Activated CD4-positive, alpha-beta T cell treated with anti-CD3 and anti-CD28 coated beads for 4 hours (primary cell): ENCODE measurements at places on chromosomes 2 and 18.

- DNase-seq = no peak
These were observed 45.4 kb upstream of the TMEM163 start for GRCh38 chr2:134764164-134764563.

GRCh38 chr2:98586551-98587140, 21.7 kb downstream of the COA5 start:
- DNase-seq = no peak

DNA sequence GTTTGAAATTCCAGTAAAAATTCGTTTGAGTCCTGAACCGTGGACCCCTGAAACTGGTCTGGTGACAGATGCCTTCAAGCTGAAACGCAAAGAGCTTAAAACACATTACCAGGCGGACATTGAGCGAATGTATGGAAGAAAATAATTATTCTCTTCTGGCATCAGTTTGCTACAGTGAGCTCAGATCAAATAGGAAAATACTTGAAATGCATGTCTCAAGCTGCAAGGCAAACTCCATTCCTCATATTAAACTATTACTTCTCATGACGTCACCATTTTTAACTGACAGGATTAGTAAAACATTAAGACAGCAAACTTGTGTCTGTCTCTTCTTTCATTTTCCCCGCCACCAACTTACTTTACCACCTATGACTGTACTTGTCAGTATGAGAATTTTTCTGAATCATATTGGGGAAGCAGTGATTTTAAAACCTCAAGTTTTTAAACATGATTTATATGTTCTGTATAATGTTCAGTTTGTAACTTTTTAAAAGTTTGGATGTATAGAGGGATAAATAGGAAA, 80.7 kb downstream of the ACSL3 start:
- DNase-seq = no peak

- no peak for DNase-seq
These were observed 193.1 kb upstream of the ARL4C start for GRCh38 chr2:234689911-234690379.

DNA sequence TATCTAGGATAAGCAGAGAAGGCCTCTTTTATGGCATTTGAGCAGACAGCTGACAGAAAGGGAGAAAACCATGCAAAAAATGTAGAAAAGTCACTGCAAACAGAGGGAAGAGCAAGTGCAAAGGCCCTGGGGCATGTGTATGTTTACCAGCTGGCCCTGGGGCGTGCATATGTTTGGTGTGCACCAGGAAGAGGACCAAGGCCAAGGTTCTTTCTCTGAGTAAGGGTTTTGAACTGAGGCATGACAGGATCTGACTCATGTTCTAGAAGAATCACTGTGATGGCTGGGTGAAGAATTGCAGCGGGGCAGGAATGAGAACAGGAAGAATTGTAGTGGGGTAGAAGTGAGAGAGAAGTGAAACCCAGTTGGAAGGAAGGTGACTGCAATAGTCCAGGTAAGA, 69.6 kb downstream of the STEAP3 start:
- DNase-seq = no peak

GRCh38 chr2:134282629-134283400, 28.9 kb downstream of the MGAT5 start:
- no peak for DNase-seq

GRCh38 chr2:42071791-42072190, 24.0 kb downstream of the PKDCC start:
- DNase-seq = no peak
